Sciatic nerve (tissue), 2 donors: ENCODE measurements at places on chromosomes 11 and 22.

- DNase-seq, result no peak
Observed at GRCh38 chr11:66142370-66143263, 72.5 kb downstream of the PACS1 start.

DNA sequence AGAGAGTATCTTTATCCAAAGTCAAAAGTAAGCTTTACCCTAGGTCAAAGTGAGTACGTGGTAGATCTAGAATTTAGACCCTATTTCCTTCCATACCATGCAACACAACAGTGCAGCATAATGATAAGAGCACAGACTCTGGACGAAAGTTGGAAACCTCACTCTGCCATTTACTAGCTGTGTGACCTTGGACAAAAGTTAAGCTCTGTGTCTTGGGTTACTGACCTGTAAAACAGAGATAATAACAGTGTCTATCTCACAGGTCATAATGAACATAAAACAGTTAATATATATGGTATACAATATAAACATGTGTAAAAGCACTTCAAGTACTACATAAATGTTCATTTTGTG, 13.6 kb upstream of the CHRNA10 start:
- DNase-seq, result no peak

- no peak for DNase-seq
Observed at GRCh38 chr11:111157571-111157970, 88.0 kb upstream of the POU2AF2 start.

- DNase-seq, result peak; percentile 50
Observed at GRCh38 chr11:118058311-118059245, 18.3 kb upstream of the TMPRSS4 start.

- DNase-seq, result no peak
Observed at GRCh38 chr11:119147604-119148333, 1.1 kb upstream of the ABCG4 start.

DNA sequence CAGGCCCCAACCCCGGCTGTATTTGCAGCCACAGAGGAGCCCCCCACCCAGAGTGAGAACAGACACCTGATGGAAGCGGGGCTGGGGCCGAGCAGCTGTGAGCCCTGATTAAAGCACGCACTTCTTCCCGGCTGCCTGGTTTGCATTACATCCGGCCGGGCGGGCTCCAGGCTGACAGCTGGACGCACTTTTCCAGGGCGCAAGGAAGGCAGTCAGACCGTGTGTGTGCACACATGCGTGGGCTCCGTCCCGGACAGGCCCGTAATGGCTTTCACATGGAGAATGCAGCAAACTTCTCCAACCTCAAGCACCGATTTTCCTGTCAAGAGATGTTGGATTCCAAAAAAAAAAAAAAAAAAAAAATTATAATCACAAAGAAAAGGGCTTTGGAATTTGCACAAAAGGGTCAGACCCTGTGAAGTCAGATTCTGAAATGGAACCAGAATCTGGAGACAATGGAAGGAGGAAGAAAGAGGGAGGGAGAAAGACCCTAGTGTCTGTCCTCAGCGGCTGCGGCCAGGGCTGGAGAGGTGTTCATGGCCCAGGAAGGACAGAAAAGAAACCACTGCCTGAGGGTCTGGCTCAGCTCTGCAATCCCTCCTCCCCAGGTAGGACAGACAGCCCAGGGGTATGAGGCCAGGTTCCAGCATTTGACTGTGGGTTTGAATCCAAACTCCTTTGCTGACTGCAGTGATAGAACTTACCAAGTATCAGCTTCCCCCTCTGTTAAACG, 365.5 kb downstream of the MN1 start:
- DNase-seq, result peak; percentile 76
